Kidney capillary endothelial cell (primary cell): ENCODE measurements at places on chromosomes 13 and 19.
A peak's percentile ranks its signal among the peaks of the same experiment; 100 is the strongest.

GRCh38 chr13:49545661-49546060, 39.7 kb downstream of the RCBTB1 start:
- DNase-seq: no peak

- peak; percentile 86 for DNase-seq
These were observed 635.4 kb upstream of the ARGLU1 start for GRCh38 chr13:107203146-107203847.

- no peak for DNase-seq
These were observed 74.6 kb downstream of the CBY2 start for GRCh38 chr13:45776748-45777147.

- no peak for DNase-seq
These were observed 4.1 kb downstream of the ENOX1 start for GRCh38 chr13:43782686-43783085.

- DNase-seq: no peak
These were observed 7.7 kb downstream of the IRGC start for GRCh38 chr19:43723588-43723987.

- no peak for DNase-seq
These were observed 71.5 kb downstream of the DNAJC15 start for GRCh38 chr13:43094901-43095300.

- DNase-seq: no peak
These were observed 350.9 kb upstream of the NBEA start for GRCh38 chr13:34591129-34591528.

DNA sequence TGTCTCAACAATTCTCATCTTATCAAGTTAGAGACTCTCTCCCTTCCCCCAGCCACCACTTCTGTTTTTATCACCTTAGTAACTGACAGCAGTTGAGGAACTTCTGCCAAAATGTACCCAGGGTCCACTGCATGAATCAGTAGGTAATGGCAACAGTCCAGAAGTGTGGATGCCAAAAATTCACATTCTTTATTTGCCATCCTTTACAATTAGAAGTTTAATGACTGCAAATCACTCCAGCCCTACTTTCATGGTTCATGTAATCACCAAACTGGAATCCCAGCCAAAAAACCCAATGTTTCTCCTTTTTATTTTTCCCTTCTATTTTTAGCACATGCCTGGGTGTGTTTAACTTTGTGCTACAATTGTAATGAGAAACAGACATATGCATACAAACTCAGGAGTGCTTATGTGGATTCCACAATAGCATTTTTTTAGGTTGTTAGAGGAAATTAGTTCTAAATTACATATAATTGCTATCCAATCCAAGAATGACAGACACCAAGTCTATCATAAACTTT, 243.5 kb downstream of the RGCC start:
- DNase-seq: no peak

GRCh38 chr13:98653463-98653985, 76.6 kb upstream of the STK24 start:
- DNase-seq: peak; percentile 60

- DNase-seq: no peak
These were observed 47.2 kb downstream of the ZAR1L start for GRCh38 chr13:32267836-32268439.

GRCh38 chr13:44189085-44189484, 184.5 kb upstream of the SERP2 start:
- DNase-seq: no peak

DNA sequence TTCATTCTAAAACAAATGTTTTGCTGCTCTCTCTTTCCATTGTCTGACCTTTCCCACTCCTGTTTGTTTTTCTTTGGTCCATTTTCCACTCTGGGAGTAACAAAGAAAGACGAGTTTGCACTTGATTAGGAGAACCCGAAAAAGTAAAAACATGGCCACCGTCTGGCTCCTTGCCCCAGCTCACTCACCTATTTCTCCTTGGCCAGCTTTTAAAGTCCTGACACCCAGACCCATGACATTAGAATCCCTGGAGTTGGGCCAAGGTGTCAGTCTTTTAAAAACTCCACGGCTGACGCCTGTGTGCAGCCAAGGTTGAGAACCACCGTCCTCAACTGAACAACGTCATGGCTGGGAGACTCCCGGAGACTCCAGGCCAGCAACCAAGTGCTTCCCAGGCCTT, 63.6 kb upstream of the FLT1 start:
- DNase-seq: no peak

DNA sequence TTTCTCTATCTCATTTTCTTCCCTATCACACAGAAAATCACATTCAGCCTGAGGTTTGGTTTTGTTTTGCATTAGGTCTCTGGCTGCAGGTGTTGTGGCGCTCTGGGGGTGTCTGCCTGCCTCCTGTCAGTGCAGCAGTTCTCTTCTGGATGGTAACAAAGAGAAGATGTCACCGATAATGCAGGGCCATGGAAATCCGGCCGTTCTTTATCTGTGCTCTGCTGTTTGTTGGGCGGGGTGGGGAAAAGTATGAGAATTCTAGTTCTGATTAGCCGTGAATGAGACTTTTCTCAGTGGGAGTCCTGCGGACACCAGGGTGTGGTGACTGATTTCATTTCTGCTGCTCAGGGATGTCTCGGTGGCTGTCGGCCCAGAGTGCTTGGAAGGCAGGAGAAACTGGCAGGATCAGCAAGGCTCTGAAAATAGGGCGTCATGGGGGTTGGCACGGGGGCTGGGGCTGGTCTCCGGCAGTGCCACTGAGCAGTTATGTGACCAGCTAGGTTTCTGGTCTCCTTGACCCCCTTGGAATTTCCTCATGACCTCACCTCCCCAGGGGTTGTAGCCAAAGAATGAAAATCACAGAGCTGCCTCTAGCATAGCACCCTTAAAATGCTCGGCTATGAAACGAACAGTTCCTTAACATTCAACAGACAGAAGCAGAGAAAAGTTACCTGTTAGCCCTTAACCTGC, 5.0 kb downstream of the RNF113B start:
- peak; percentile 18 for DNase-seq

DNA sequence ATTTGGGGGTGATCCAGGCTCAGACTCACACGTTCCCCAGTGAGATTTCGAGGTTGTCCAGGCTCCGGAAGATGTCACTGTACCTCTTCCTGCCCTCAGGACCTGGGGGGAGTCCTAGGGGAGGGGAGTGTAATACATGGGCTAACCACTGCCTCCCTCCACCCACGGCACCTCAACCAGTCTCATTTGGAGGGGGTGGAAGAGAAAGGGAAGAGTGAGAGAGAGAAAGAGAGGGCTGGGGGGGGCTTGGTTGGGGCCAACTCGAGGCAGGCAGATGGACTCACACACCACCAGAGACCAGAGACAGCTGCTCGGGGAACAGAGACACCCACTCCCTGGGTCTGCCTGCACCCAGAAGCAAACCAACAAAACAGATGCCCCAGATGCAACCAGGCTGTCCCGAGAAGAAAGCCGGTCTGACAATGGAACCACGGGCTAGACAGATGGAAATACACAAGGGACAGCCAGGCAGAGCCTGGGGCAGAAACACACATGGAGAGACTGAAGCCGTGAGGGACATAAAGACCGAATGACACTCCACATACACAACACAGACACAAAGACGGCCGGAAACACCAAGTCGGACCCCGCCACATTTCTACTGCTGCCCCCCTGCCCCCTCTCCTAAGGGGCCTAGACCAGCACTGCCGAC, 825 bp downstream of the GMIP start:
- peak; percentile 23 for DNase-seq

DNA sequence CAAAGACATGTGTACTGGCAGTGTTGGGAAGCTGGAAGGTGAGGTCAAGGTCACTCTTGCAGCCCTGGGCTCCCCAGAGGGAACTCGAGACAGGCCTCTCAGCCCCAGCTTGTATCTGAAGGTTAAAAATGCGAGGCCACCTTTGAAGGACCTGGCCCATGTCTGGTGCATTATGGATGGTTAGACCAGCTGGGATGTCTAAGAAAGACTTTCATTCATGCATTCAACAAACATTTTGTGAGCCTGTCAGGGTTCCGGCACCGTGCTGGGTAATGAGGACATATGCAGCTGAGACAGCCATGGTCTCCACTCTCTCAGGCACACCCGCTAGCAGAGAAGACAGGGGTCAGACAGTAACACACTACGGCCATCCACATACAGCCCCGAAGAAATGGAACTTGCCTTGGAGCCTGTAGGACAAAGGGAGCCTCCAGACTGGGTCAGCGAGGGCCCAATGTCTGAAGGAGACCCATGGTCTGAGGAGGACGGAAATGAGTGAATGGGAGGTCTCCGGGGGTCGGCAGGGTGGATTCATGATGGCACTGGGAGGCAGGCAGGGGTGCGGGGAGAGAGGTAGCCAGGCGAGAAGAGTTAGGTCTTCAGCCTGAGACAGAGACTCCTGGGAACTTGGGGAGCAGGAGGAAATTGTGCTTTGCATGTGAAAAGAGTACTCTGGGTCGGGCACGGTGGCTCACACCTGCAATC, 19.0 kb downstream of the VSTM2B start:
- DNase-seq: no peak

DNA sequence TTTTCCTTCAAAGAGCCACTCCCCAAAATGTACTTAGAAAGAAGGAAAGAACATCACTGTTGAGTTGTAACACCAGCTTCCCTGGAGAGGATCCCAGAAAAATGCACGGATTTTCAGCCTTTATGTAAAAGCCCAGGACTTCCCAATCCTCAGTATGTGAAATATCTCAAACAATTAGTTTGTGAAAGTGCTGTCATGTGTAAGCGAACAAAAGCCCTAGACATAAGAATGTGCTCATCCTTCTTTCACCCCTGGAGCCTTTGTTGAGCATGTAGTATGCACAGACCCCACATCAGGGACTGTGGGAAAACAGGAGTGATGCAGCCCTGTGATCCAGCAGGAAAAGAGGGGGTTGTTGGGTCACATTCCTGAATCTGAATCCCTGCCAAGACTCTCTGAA, 441.4 kb upstream of the ZNF507 start:
- no peak for DNase-seq

DNA sequence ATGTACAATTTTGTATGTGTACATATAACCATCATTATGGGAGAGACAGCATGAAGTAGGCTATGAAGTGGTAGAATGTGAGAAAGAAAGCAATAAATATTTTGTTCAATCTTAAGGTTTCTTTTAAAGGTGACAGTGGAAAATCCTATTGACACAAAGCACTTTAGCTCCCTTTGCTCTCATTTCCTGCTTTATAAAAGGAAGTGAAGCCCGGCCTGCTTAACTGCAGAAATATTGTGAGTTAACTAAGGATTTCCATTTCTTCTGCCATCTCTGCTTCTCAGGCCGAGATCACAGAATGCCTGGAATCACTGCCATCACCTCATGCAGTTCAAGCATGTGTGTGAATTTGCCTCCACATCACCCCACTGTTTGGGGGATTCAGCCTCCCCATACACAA, 83.5 kb downstream of the FRY start:
- peak; percentile 14 for DNase-seq

- no peak for DNase-seq
These were observed 53.6 kb upstream of the ARHGEF7 start for GRCh38 chr13:111061358-111062045.

- no peak for DNase-seq
These were observed 34.9 kb upstream of the KPNA3 start for GRCh38 chr13:49827336-49827735.

GRCh38 chr19:16327501-16327900, 2.9 kb downstream of the KLF2 start:
- DNase-seq: no peak

GRCh38 chr13:44565881-44566280, 10.2 kb downstream of the TSC22D1 start:
- no peak for DNase-seq

DNA sequence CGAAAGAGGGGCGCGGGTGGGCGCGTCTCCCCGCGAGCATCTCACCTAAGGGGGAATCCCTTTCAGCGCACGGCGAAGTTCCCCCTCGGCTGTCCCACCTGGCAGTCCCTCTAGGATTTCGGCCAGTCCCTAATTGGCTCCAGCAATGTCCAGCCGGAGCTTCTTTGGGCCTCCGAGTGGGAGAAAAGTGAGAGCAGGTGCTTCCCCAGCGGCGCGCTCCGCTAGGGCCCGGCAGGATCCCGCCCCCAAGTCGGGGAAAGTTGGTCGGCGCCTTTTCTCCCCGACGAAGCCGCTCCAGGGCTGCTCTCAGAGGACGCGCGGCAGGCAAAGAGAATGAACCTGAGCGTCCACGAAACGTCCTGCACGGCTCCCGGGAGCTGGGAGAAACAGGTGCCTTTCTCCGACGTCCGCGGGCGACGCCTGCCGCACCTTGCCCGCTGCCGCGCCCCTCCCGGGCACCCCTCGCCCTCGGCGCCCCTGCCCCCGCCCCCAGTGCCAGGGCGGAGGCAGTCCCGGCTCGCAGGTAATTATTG, 366 bp upstream of the KL start:
- DNase-seq: no peak

DNA sequence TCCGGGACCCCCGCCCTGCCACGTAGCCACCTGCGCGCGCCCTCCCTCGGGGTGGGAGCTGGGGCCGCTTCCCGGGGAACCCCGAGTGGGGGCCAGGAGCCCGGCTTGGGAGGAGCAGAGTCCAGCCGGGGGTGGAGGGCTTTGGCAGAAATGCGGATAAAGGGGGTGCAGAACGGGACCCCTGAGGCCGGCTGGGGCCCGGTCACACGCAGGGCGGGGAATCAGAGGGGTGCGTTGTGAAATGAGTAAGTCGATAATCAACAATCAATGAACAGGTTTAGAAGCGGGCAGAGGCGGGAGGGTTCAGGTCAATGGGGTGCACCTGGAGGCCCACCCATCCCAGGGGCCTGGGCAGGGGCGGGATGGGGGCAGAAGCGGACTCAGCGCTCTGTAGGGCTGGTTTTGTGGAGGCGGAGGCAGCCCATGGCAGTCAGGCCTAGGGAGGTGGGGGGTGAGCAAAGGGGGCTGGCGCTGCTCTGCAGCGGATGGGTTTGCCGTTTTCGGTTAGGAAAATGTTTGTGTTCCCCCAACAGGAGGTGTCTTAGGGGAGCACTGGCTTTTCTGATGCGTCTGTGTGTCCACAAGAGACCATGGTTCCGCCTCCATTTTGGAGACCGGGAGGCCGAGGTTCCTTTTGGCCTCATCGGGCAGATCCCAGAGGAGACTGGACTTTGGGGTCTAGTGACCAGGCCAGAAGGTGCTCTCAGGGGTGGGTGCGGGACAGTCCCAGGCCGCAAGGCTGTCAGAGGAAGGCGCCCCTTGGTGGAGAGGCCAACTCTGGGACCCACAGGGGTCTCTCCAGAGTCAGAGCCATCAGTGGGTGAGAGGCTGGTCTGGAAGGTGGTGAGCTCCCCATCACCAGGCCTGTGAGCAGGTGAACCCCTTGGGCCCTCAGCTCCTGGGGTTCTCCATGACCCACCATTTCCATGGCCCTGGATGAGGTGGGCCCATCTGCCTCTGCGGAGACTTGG, 683 bp upstream of the DIRAS1 start:
- DNase-seq: no peak

- no peak for DNase-seq
These were observed 389.3 kb downstream of the DACH1 start for GRCh38 chr13:71477735-71478134.

GRCh38 chr13:30871588-30872275, 34.3 kb upstream of the MEDAG start:
- no peak for DNase-seq

- no peak for DNase-seq
These were observed 27.1 kb downstream of the MEGF8 start for GRCh38 chr19:42352301-42353259.
